ENCODE measurements at places on chromosomes 16 and 17.

GRCh38 chr16:55571191-55571897, 4.9 kb downstream of the CAPNS2 start:
- no peak for DNase-seq

GRCh38 chr16:89084814-89085612, 8.6 kb upstream of the ACSF3 start:
- no peak for DNase-seq

GRCh38 chr16:70453892-70454221, 538 bp upstream of the FCSK start:
- DNase-seq = no peak

DNA sequence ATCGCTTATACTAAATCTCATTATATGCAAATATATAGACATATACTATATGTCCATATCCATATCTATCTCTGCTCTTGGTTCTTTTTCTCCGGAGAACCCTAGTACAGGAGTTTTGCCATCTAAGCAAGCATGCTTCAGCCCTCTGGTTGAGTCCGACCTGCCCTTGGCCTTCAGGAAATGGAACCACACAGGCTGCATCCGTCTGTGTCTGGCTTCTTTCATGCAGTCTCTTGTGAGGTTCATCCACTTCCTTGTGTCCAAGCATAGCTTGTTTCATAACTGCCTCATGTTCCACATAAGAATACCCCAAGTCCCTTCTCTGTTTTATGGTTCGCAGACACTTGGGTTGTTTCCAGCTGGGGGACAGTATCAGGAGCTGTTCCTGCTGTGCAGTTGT, 16.8 kb downstream of the SNX20 start:
- no peak for DNase-seq

DNA sequence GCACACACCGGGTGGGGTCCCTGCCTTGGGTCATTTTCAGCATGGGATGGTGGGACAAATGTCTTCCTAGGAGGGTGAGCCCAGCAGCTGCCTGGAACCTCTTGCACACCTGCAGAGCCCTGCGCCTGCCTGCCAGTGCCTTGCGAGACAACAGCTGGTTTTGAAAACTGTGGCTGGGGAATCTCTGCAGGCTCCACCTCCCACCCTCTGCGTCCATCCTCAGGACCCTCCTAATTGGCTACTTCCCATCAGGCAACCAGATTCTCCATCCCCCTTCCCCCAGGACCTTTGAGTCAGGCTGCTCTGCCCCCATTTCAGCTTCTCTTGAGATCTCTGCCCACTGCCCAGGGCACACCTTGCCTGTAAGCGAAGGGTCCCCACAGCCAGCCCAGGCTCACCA, 26.6 kb downstream of the PEMT start:
- no peak for DNase-seq

DNA sequence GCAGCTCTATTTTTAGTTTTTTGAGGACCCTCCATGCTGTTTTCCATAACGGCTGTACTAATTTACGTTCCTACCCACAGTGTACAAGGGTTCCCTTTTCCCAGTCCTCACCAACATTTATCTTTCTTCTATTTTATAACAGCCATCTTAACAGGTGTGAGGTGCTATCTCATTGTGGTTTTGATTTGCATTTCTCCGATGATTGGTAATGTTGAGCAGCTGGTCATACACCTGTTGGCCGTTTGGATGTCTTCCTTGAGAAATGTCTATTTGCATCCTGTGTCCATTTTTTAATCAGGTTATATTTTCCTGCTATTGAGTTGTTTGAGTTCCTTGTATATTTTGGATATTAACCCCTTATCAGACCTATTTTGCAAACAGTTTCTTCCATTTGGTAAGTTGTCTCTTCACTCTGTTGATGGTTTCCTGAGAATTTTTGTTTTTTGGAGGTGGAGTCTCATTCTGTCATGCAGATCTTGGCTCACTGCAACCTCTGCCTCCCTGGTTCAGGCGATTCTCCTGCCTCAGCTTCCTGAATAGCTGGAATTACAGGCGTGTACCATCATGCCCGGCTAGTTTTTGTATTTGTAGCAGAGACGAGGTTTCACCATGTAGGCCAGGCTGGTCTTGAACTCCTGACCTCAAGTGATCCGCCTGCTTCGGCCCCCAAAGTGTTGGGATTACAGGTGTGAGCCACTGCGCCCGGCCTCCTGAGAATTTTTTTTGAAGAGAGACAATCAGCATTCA, 279.6 kb downstream of the SNX29 start:
- no peak for DNase-seq

DNA sequence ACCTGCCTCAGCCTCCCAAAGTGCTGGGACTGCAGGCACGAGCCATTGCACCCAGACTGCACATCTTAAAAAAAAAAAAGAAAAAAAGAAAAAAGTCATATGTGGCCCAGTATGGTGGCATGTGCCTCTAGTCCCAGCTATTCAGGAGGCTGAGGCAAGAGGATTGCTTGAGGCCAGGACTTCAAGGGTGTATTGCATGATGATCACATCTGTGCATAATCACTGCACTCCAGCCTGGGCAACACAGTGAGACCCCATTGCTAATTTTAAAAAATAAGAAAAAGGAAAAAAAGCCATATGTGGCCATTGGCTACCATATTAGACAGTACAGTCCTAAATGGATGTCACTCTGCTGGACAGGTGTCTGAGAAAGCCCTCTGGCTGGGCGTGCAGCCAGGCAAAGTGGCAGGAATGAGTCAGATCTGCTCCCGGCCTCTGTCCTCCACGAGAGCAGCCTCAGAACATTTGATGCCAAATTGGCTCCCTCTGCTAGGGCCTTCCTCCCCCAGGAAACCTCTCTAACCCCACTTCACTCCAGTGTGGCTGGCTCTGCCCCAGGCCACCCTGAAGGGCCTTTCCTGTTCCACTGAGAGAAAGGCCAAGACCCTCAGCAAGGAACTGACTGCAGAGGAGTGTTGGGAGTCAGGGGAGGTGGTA, 14.7 kb downstream of the CA7 start:
- no peak for DNase-seq

DNA sequence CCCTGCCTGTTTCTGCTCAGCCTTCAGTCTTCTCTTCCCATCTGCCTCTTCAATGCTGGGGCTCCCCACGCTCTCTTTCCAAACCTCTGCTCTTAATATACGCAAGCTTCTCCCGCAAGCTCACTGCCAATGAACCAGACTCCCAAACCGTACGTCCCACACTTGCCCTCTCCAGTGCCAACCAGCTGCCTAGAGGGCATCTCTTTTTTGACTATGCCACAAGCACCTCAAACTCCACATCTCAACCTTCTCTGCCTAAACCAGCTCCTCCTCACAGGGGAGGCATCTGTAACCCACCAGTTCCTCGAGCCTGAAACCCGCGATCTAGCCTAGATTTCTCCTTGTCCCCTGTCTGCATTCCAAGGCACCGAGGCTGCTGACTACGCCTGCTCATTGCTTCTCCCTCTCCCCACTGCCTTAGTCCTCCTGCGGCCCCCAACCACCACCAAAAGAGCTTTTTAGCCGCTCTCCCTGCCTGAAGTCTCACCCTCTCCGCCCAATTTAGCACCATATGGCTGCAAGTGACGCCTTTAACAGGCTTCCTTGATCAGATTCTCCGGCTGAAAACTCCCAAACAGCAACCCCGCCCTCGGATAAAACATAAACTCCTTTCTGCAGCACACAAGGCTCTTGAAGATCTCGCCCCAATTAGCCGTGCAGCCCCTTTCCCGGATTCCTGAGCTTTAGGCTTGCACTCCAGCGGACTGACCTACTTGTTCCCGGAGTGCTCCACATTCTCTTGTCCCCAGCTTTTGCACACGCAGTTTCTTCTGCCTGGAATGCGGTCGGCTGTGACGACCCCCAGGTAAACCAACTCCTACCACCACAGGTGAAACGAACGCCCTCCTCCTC, 1.5 kb downstream of the GGA2 start:
- DNase-seq = no peak

GRCh38 chr16:842061-842476, 41.5 kb upstream of the GNG13 start:
- no peak for DNase-seq

GRCh38 chr16:89619840-89620239, 6.4 kb downstream of the DPEP1 start:
- peak; percentile 40 for DNase-seq

DNA sequence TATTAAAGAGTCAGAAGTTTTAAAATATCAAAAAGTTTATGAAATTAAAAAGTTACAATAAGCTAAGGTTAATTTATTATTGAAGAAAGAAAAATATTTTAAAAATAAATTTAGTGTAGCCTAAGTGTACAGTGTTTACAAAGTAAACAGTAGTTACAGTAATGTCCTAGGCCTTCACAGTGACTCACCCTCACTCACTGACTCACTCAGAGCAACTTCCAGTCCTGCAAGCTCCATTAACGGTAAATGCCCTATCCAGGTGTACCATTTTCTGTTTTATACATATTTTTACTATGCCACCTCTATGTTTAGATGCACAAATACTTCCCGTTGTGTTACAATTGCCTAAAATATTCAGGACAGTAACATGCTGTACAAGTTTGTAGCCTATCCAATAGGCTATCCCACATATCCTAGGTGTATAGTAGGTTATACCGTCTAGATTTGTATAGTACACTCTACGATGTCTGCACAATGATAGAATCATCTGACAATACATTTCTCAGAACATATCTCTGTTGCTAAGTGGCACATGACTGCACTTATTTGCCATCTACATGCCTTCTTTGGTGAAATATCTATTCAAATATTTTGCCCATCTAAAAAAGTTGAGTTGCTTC, 67.2 kb upstream of the WSB1 start:
- no peak for DNase-seq

GRCh38 chr16:1678500-1679098, 520 bp downstream of the JPT2 start:
- peak; percentile 23 for DNase-seq

DNA sequence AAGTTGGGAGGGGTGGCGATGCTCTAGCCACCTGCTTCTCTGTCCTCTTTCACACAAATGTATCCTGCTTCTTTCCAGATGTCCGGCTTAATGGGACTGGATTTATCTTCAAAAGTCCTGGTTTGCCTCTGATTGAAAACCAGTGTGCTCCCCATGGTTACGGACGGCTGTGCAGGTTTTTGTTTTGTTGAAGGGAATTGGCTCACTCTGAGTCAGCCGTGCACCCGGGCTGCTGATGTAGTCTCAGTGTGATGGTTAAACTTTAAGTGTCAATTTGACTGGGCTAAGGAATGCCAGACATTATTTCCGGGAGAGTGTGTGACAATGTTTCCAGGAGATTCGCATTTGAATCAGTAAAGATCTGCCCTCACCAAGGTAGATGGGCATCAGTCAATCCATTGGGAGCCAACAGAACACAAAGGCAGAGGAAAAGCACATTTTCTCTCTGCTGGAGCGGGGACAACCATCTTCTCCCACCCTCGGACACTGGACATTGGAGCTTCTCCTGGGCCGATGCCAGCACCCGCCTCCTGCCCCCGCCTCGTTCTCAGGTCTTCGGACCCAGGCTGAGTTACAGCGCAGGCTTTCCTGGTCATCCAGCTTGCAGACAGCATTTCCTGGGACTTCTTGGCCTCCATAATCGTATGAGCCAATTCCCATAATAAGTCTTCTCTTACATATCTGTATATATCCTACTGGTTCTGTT, 126.9 kb upstream of the TNRC6C start:
- DNase-seq = no peak

DNA sequence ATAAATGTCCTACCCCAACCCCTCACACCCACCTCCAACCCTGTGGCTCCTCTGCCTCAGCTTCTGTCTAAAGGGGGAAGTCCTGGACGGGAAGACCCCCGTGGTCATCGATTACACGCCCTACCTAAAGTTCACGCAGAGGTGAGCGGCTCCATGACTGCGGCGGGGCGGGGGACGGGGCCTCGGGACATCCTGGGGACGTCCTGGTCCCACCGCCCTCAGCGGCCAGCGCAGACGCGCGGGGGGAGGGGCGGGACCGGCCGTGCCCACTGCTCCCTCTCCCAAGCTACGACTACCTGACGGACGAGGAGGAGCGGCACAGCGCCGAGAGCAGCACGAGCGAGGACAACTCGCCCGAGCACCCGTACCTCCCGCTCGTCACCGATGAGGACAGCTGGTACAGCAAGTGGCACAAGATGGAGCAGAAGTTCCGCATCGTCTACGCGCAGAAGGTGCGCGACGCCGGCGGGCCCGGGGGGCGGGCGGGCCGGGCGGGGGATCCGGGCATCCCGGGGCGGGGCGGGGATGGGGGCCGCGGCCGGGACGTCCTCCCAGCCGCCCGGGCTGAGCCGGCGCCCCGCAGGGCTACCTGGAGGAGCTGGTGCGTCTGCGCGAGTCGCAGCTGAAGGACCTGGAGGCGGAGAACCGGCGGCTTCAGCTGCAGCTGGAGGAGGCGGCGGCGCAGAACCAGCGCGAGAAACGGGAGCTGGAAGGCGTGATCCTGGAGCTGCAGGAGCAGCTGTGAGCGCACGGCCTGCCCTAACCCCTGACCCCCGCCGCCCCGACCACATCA, 6.7 kb downstream of the RUNDC3A start:
- no peak for DNase-seq

DNA sequence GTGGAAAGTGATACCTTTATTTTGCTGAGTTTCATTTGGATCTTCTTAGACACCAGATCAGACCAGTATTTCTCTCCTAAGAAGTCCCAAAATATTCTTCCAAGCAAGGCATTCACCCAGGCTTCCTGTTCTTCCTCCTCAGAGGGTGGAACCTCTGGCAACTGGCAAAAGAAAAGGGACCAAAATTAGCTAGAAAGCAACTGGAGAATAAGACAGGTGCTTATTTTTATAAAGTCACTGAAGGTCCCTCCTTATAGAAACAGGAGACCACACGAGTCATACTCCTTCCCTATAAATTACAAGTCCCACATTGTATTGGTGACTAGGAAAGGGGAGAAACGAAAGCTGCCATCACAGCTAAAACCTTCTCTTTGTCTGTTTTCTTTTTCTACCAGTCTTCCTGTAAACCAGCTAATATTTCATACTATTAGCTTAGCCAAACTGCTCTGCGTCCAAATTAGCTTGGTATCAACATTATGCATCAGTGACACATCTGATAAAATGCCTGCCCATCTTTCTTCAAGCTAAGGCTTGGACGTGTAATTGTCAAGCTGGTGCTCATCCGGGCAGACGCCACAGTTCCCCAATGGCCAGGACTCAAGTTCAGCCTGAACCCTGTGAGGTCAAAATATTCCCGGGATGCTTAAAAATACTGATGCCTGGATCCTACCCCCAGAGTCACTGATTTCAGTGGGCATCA, 47.5 kb upstream of the ERN1 start:
- DNase-seq = no peak

GRCh38 chr17:67359960-67360791, 6.2 kb downstream of the PSMD12 start:
- DNase-seq = no peak

DNA sequence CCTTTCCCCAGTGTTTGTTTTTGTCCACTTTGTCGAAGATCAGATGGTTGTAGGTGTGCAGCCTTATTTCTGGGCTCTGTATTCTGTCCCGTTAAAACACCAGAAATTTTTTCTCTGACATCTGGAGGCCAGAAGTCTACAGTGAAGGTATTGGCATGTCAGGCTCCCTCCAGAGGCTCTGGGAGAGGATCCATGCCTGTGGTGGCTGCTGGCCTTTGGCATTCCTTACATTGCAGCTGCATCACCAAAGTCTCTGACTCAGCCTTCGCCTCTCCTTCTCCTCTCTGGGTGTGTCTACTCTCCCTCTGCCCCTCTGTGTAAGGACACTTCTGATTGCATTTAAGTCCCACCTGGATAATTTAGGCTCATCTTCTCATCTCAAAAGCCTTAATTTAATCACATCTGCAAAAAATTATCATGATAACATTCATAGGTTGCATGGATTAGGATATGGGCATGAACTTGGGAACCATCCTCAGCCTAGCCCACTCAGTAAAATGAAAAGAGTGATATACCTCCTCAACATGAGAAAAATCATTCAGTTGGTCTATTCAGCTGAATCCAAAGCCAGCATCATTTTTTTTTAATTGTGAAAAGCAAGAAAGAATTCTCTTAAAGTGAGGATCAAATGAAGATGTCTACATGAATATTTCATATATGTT, 78.0 kb downstream of the MAP2K6 start:
- DNase-seq = no peak

- DNase-seq = no peak
Observed at GRCh38 chr17:245611-246010, 64.2 kb upstream of the DOC2B start.
